ENCODE measurements at places on chromosomes 16 and 17. TPM values are rescaled to one million over a fixed set of nuclear protein-coding genes. Genes with fewer than 3 reads are reported as not detected.

Gene HS3ST6
- not detected for total RNA-seq

Gene CAPNS2
- 0.89 TPM for total RNA-seq

Gene PRSS53
- 6.0 TPM for total RNA-seq

Gene CES4A
- total RNA-seq: 0.99 TPM

Gene APOBR
- not detected for total RNA-seq

Gene PPP1R27
- total RNA-seq: not detected

Gene KRT12
- not detected for total RNA-seq

Gene ALOX12B
- total RNA-seq: not detected

Gene KRTAP4-9
- total RNA-seq: not detected

Gene FKBP10
- 1,383 TPM for total RNA-seq

Gene EVPLL
- total RNA-seq: not detected

Gene KRTAP2-2
- not detected for total RNA-seq

Gene HOXB9
- total RNA-seq: not detected

Gene TBC1D10B
- 42.3 TPM for total RNA-seq

Gene OR4D1
- total RNA-seq: not detected

Measured in smooth muscle cell of the pulmonary artery (primary cell).